ENCODE measurements at places on chromosomes 6 and 20.
A peak's percentile ranks its signal among the peaks of the same experiment; 100 is the strongest.

DNA sequence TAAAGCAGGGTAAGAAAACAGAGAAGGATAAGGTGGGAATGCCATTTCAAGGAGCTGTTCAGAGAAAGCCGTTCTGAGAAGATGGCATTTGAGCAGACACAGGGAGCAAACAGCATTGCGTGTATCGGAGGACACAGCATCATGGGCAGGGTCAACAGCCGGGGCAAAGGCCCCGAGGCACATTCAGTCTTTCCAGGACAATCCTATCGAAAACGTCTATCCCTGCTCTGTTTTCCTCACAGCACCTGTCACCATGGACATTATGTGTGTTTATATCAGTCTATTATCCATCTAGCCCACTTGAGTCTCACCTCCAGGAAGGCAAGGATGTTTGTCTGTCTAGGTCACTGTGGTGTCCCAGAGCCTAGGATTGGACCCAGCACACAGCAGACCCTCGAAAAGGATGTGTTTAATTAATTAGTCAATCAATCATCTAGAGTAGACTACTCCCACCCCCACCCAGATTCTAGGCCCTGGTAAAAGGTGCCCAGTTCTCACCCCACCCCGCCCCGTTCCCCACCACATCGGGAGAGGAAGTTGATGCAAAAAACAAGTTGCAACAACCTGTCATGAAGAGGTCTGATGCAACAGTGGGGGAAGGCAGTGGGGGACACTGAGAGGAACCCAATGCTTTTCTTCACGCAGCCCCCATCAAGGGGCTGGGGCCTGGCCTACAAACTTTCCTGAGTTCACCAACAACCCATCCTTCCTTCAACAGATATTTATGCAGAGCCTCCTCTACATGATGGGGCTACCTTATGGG, 66.6 kb downstream of the PREX1 start:
- DNase-seq: no peak

GRCh38 chr6:83868639-83869038, 9.2 kb downstream of the CYB5R4 start:
- DNase-seq: no peak

DNA sequence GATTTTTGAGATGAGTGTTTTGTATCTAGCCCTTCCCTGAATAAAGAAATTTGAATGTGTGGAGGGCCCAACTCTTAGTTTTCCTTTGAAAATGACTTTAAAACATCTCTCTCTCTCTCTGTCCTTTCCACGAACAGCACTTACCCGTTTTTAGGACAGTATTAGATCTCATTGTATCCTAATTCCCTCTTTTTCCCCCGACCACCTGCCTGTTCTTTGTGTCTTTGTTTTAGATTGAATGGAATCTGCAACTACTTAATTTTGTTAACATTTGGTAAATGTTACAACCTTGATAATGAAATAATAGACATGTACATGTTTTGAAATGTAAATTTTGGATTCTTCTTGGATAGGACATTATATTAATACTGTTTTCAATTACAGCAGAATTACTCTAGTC, 3.1 kb downstream of the DSP start:
- DNase-seq: no peak

DNA sequence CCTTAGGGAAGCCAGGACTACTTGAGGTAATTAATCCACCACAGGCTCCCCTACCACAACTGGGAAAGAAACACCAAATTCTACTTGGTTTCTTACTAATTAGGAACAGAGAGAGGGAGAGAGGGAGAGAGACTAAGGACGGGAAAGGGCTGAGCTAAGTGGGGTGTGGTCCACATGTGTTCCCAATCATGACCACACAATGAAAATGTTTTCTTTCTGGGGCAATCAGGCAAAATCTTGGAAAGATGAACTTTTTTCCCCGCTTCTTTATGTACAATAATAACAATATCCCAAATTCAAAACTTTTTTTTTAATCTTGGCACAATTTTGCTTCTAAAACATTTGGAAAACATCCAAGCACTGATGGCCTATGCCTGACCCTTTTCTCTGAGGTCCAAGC, 734.4 kb downstream of the MAFB start:
- DNase-seq: no peak

DNA sequence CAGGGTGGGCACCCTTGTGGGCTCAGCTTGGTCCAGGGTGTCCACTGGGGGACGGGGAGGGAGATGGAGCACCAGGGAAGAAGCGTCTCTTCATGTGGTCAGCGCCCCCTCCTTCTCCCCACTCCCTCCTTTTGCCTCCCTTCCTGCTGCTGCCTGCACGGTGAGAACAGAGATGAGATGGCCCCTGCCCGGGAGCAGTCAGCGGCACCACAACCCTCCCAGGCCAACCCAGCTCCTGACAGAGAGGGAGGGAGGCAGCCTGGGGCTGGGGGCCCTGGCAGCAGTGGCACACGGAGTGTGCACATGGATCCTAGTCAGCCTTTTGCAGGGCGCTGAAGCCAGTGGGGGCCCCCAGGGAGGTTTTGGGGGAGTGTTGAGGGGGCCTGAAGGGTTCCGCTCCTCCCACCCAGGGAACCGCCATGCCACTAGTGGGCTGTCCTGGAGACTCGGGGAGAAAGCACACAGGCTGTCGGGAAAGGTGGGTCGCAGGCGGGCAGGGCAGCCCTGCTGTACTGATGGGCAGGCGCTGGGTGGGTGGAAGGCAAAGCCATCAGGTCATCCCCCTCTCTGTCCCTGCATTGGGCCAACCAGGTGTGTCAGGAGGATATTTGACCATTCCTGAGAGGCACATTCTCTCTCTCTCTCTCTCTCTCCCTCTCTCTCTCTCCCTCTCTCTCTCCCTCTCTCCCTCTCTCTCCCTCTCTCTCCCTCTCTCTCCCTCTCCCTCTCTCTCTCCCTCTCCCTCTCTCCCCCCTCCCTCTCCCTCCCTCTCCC, 94.3 kb upstream of the BHLHE23 start:
- DNase-seq: no peak

DNA sequence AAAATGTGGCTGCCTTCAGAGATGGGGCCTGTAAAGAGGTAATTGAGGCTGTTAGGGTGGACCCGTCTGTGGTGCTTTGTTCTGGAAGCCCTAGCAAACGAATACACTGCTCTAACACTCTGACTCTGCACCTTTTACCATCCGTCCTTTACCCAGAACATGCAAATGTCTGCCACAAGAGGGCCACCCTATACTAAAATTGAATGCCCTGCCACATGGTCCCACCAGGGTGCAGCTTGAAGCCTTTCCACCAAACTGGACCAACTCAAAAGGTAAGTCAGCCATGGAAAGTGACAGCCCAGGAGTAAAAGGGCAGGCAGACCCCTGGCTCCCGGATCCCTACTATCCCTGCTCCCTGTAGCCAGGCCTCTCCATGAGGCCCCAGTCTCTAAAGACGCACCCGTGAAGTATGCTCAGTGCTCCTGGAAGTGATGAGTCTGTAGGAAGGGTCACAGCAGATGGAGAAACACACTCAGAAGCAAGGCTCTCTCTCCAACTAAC, 5.8 kb upstream of the BFSP1 start:
- DNase-seq: peak; percentile 58

- no peak for DNase-seq
Measured at GRCh38 chr6:37528541-37528940, 28.8 kb upstream of the CCDC167 start.

- no peak for DNase-seq
Measured at GRCh38 chr20:13202565-13202964, 18.5 kb upstream of the ISM1 start.

GRCh38 chr20:46984405-46984804, 89.8 kb downstream of the EYA2 start:
- no peak for DNase-seq

DNA sequence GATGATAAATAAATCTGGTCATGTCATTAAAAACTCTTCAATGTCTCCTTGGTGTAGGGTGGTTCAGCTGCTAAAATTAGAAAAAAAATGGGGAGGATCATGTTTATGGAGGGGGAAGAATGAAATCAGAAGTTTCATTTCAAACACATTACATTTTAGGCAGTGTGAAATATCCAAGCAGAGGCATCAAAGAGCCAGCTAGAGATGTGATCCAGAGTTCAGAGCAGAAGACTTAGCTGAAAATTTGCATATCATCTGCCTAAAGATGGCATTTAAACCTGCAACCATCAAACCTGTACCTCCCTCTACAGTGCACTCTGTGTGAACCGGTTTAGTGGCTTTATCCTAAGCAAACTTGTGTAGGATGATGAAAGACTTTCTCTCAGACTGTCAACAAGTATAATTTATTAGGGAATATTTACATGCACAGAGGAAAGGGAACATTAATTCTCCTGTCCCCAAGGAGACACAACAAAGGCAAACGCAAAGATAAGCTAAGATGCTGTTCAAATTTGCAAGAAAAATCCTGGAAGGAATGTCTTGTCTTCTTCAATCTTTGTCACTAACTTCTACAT, 84.8 kb upstream of the PLEKHG1 start:
- DNase-seq: no peak

- no peak for DNase-seq
Measured at GRCh38 chr6:151286214-151286613, 46.4 kb downstream of the AKAP12 start.

- DNase-seq: peak; percentile 74
Measured at GRCh38 chr6:111846492-111847409, 26.5 kb downstream of the FYN start.

DNA sequence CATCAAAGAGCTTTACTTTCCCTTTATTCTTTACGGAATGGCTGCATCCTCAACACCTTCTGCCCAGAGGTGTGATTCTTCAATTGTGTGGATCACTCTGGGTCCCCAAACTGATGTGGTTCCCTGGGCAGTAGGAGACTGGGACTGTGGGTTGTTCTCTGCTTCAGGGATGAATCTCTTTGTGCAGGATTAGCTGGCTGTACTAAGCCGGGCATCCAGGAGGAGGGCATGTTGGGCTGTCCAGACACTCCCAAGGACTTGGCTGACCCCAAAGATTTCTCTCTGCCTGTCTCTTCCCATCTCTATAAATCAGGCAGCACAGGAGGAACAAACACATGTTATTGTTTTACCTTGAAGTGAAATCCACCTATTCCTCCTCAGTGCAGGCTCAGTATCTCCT, 15.3 kb downstream of the FARS2 start:
- DNase-seq: no peak

DNA sequence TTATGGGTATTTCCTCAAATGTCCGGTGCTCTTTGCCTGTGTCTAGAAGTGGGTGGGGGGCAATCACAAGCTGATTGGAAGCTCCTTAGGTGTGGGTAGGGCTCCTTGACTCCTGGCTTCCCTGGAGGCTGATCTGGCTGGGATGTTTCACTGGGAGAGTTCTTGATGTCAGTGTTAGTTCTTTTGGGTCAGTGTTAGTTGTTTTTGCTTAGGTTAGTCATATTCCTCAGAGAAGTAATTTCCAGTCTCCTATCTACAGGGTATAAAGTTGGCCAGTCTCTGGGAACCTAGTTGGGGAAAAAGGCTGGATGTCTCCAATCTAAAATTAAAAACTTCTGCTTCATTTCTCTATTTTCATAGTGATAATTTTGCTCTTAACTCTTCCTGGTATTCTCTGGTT, 23.6 kb downstream of the CDC5L start:
- no peak for DNase-seq

GRCh38 chr6:35611240-35611639, 77.5 kb downstream of the FKBP5 start:
- DNase-seq: no peak

DNA sequence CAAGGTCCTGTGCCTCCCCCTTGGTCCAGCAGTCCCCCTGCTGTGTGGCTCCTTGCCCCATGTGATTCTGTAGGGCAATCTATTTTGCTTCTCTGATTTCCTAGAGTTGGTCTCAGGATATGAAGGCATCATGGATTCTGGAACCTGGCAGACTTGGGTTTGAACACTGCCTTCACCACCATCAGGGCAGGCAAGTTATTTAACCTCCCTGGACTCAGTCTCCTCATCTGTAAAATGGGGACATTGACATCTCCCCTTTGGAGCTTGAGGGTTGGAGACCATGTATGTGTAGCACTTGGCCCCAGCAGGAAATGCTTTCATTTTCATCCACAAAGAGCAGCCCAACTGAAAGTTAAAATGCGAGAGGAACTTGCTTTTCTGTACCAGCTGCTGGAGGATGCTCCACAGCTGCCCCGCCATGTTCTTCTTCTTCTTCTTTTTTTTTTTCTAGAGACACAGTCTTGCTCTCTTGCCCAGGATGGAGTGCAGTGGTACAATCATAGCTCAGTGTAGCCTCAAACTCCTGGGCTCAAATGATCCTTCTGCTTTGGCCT, 6.7 kb downstream of the TOX2 start:
- no peak for DNase-seq

DNA sequence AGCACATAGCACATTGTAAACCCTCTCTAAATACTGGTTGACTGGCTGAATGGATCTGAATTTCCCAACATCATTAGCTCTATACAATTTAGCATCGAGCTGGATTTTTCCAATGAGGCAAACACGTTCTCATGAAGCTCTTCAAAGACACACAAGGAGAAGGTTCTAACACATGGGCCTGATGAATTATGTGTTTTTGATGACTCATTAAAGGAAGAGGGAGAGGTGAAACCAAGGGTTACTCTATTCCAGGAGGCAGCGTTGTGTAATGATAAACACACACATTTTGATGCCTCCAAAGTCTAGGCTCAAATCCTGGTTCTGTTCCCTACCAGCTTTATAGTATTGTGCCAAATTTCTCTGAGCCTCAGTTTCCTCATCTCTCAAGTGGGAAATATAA, 84.3 kb downstream of the PFDN4 start:
- DNase-seq: no peak

DNA sequence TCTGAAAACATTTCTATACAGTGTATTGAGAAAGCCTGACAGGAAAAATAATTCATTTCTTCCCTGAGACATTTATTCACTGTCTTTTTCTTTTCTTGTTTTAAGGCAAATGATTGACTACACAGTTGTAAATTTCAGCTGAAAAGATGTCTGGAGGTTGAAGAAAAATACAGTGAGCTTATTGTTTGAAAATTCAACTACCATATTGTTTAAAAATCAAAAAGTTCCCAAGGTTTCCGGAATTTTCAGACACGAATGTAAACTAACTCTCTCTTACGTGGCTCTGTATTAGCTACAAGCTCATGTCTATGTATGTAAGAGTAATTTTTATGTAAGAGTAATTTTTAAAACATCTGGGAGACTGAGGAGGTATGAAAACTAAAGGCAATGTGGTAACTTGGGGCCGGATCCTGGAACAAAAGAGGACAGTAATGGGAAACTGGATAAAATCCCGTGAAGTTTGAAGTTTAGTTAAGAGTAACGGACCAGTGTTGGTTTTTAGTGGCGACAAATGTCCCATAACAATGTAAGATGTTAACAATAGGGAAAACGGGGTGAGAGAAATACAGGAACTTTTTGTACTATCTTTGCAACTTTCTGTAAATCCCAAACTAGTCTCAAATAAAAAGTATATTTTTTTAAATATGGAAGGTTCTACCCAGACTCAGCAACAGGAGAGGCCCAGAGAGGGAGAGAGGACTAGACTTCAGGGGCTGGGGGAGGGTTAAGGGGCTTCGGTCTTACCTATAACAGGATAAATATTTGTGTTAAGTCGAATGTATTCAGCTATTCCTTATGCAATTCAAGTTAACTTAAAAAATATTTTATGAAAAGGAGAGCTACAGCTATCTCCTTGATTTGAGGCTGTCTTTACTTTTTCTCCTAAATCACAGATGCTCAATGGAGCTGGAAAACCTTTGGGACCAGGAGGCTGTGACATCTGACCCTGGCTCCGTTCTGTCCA, 1.3 kb downstream of the PTGIS start:
- no peak for DNase-seq

GRCh38 chr20:1968964-1969363, 24.9 kb downstream of the PDYN start:
- no peak for DNase-seq

Data from hematopoietic multipotent progenitor cell treated with erythropoietin and hydrocortisone succinate and interleukin-3 and kit ligand, for 15 days (in vitro differentiated cells).